NCI-H1436 (cell line): ENCODE measurements at places on chromosomes 11 and 22.

- no peak for DNase-seq
These were observed at the start of gene IZUMO1R for GRCh38 chr11:94303966-94304958. IZUMO1R (plus strand) TSS chr11:94304580; CDS start chr11:94305637, 1,057 bp downstream.

DNA sequence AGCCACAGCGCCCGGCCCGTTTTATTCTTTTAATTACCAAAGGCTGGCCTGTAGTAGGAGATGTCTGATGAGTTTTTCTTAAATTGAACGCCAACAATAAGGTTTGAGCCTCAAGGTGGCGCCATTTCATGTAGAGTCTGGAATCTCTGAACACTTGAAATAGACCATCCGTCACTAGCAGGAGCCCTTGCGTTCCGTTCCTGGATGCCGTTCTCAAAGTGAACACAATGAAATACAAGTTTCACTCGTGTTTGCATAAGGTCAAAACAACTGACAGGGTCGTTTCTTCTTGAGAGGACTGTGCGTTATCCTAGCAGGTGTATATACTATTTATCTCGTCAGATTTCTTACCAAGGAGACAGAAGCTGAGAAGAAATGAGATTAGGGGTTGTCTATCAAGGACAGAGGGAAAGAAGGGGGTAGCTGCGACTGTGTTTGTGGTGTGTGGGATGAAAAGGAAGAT, 18.7 kb upstream of the SCGB1D1 start:
- DNase-seq, result peak; percentile 75

GRCh38 chr22:17115945-17116565, 5.1 kb downstream of the TMEM121B start:
- DNase-seq, result no peak

GRCh38 chr11:2708757-2709281, 9.0 kb upstream of the KCNQ1OT1 start:
- DNase-seq, result no peak

GRCh38 chr11:295351-296170, 3.8 kb downstream of the IFITM5 start:
- DNase-seq, result no peak

- DNase-seq, result no peak
These were observed 27.9 kb downstream of the ZNRF3 start for GRCh38 chr22:28911304-28911690.

DNA sequence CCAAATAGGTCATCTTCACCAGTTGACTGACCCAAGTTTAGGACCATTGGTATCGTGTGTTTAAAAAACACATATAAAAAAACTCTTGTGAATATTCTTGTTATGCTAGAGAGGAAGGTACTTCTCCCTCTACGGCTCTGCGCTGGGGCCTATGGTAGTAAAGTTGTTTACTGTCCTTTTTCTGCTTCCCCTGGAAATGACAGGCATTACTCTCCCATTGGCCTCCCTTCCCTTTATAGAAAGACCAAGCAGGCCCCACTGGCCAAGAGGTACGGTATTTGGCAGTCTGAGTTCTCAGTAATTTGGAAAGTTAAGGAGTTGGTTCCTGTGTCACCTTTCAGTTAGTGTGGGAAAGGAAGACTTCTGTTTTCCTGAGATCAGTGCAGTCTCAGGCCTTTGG, 6.5 kb downstream of the THYN1 start:
- no peak for DNase-seq

GRCh38 chr22:42326301-42326700, 55.8 kb upstream of the TCF20 start:
- no peak for DNase-seq
